ENCODE measurements at places on chromosomes 1 and 21. TPM values are rescaled to one million over a fixed set of nuclear protein-coding genes. Genes with fewer than 3 reads are reported as not detected.

CFAP74 gene
- total RNA-seq: not detected

HSD11B1 gene
- total RNA-seq: 18.7 TPM

DNA sequence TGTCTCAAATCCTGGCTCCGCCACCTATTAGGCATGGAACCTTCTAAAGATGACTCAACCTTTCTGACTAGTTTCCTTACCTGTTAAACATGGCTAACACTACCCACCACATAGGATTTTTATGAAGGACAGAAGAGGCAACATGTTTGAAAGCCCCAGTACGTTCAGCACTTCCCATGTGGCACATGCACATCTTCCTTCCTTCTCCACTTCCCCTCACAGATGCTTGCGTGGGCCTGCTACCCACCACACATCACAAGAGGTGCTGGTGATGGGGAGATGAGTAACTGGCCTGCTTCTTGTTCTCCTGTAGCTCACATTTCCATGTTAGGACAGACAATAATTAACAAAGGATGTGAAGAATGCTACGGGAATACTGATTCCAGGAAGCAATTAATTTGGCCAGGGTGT lies 7.1 kb downstream of the ZBTB21 start:
- no peak overlapping the region for H3K27ac ChIP-seq
- H3K4me1 ChIP-seq: peaks cover 27% of the 10 kb centered on the region
- H3K36me3 ChIP-seq: no peaks in the 10 kb centered on the region
- H3K4me3 ChIP-seq: no peak overlapping the region

- no peaks in the 10 kb centered on the region for H3K27me3 ChIP-seq
- H3K4me3 ChIP-seq: peak overlapping the region; percentile 66
- no peaks in the 10 kb centered on the region for H3K36me3 ChIP-seq
- no peak for DNase-seq
- H3K27ac ChIP-seq: peak overlapping the region; percentile 94
- peaks cover 33% of the 10 kb centered on the region for H3K4me1 ChIP-seq
Observed at GRCh38 chr1:207321790-207322645, 540 bp downstream of the CD55 start.

GRCh38 chr1:192565946-192566345 lies 9.6 kb upstream of the RGS1 start:
- no peak overlapping the region for H3K4me3 ChIP-seq
- no peak overlapping the region for H3K27ac ChIP-seq
- no peaks in the 10 kb centered on the region for H3K4me1 ChIP-seq
- no peak for DNase-seq

- H3K27ac ChIP-seq: no peak overlapping the region
- DNase-seq: no peak
- no peaks in the 10 kb centered on the region for H3K4me1 ChIP-seq
- H3K27me3 ChIP-seq: no peaks in the 10 kb centered on the region
Observed at GRCh38 chr1:181424786-181425403, 58.4 kb upstream of the CACNA1E start.

GRCh38 chr1:226029093-226029496 lies 30.0 kb upstream of the SDE2 start:
- H3K27ac ChIP-seq: peak overlapping the region; percentile 19
- H3K4me3 ChIP-seq: no peak overlapping the region
- peaks cover 5% of the 10 kb centered on the region for H3K4me1 ChIP-seq
- no peaks in the 10 kb centered on the region for H3K27me3 ChIP-seq
- no peak for DNase-seq

DNA sequence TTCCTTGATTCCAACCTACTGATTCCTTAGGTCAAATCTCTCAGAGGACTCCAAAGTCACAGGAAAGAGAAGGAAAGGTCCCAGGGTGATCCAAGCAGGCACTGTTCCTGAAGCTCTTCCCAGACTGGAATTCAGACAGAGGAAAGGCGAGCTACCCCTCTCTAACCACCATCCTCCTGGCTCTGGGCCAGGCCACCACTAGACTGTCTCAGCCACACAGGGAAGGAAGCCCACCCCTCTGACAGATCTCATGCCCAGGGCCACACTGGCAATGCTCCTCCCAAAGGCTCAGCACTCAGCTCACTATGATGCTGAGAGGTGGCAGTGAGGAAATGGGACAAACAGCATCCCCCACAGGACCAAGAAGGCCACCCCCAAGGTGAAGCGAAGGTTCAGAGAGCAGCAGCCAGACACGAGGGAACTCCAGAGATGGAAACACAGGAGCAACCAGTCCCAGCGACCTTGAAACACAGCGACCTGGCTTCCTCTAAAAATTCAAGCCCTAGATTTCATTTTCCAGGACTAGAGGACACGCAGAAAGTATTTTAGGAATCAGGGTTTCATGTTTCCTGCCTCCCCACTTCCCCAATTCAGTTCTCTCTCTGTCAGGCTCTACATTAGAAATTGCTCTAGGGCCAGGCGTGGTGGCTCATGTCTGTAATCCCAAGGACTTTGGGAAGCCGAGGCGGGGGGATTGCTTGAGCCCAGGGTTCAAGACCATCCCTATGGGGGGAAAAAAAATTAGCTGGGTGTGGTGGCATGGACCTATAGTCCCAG lies 18.8 kb downstream of the PIK3C2B start:
- H3K27me3 ChIP-seq: no peaks in the 10 kb centered on the region
- DNase-seq: no peak
- peaks cover 52% of the 10 kb centered on the region for H3K4me1 ChIP-seq
- H3K36me3 ChIP-seq: no peaks in the 10 kb centered on the region
- no peak overlapping the region for H3K27ac ChIP-seq
